Mesangial cell (primary cell): ENCODE measurements at places on chromosomes 6 and 20. TPM values are rescaled to one million over a fixed set of nuclear protein-coding genes. Genes with fewer than 3 reads are reported as not detected.

The EDN3 gene
- total RNA-seq: not detected in 2 replicates

The ZC2HC1B gene
- not detected in 2 replicates for total RNA-seq

The PDE10A gene
- 9.6 and 13.8 TPM in 2 replicates for total RNA-seq

The SLC2A10 gene
- 11.6 and 18.4 TPM in 2 replicates for total RNA-seq

The SPATS1 gene
- not detected in 2 replicates for total RNA-seq
